AG04449 (cell line): ENCODE measurements at places on chromosomes 2 and 18.

DNA sequence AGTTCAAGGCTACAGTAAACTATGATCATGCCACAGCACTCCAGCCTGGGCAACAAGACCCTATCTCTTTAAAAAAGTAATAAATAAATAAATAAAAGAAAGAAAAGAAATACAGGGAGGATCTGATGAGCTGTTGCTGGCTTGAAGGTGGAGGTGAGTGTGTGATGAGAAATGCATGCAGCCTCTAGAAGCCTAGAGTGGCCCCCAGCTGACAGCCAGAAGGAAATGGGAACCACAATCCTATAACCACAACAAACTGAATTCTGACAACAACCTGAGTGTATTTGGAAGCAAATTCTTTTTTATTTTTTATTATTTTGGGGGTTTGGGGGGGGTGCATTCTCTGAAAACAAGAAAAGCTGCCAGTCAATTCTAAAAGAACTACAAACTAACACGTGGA lies 14.6 kb downstream of the NOL10 start:
- no peak for DNase-seq

- DNase-seq, result no peak
These were observed 2.4 kb downstream of the BOK start for GRCh38 chr2:241560883-241561474.

DNA sequence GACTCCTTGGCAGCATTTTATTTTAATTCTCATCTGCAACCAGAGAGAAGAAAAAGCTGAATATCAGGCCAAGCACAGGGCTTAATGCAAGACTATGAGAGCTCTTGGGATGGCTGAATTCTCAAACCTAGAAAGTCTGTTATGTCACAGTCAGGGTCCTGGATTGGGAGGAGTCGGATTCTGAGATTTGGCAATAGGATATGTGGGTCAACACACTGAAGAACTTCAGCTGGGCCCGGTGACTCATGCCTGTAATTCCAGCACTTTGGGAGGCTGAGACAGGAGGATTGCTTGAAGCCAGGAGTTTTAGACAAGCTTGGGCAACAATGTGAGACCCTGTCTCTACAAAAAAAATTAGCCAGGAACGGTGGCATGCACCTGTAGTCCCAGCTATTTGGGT lies 102.4 kb downstream of the COL3A1 start:
- DNase-seq, result no peak

DNA sequence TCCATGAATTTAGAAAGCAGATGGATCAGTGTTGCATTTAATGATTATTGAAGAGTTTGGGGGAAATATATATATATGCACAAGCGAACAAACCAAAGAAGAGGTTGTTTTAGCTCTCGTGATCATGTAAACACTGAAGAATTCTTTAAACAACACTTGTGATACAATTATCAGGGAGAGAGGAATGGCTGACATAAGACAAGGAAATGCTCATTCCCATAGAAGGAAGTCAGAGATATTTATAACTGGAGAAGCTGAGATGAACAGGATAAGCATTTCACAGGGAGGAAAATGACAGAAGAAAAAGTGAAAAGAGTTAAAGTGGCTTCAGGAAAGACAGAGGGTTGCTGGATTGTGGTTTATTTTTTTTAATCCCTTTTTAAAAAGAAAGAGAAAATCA lies 10.6 kb upstream of the COL6A3 start:
- DNase-seq, result no peak

GRCh38 chr2:765369-765768 lies 88.2 kb upstream of the TMEM18 start:
- no peak for DNase-seq

GRCh38 chr18:73552171-73552570 lies 595.5 kb downstream of the FBXO15 start:
- no peak for DNase-seq

DNA sequence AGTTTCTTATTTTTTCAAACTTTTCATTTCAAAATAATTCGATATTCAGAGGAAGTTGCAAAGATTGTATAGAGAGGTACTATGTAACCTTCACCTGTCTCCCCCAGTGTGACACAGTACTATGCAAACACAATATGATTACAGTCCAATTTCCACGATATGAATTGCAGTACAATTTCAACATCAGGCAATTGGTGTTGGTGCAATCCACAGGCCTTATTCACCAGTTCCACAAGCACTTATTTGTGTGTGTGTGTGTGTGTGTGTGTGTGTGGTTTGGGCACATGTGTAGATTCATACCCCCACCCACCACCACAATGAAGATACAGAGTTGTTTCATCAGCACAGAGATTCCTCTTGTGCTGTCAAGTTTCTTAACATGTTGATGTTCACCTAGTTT lies 69.7 kb upstream of the ARL4C start:
- no peak for DNase-seq

DNA sequence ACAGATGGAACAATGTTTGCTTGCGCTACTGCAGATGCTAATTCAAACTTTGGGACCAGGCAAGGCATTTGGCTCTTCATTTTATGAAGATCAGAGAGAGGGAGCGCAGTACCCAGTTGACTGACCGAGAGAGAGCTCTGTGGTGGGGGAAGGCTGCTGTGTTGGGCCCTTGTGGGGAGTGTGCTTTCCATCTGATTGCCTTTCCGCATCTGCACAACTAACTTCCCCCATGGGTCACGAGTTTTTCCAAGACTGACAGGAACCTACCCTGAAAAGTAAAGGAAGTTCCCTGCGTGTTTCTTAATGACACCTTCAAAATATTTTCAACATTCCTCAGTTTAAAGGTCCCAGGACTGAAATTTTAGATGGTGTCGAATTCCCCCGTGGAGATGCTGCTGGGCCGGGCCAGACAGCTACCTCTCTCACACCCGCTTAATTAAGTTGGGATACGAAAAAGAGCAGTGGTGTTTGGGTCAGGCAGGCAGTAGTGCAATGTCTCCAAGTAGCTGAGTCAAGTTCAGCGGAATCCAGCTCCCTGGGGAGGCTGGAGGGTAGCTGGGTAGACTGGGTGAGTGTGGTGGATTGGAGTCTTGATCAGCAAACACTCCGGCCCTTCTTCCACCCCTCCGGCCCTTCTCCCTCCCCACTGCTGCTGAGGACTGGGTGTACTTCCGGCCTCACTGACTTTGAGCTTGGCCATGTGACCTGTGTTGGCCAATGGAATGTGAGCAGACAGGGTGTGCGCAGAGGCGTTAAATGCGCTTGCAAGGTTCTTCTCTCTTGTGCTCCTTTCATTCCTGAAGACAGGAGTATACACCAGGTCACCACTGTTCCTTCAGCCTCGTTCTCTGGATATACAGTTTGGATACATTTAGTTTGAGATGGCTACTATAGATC lies 2.3 kb upstream of the ARHGAP25 start:
- no peak for DNase-seq

- DNase-seq, result no peak
These were observed 130.6 kb upstream of the MC4R start for GRCh38 chr18:60503199-60503598.

DNA sequence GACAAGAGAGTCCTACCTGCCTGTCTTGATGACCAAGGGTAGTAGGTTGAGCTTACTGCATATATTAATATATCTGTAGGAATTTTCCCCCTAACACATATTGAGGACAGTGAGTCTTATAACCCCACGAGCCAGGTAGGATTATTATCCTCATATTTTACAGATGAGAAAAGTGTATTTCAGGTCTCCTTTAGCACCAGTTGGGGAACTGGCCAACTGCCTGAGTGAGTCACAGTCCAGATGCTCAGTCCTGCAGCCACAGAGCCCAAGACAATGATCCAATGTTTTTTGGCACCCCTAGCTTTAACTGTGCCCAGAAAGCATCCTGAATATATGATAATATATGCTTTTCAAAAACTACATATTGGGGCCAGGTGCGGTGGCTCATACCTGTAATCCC lies 30.8 kb upstream of the GLS start:
- no peak for DNase-seq

DNA sequence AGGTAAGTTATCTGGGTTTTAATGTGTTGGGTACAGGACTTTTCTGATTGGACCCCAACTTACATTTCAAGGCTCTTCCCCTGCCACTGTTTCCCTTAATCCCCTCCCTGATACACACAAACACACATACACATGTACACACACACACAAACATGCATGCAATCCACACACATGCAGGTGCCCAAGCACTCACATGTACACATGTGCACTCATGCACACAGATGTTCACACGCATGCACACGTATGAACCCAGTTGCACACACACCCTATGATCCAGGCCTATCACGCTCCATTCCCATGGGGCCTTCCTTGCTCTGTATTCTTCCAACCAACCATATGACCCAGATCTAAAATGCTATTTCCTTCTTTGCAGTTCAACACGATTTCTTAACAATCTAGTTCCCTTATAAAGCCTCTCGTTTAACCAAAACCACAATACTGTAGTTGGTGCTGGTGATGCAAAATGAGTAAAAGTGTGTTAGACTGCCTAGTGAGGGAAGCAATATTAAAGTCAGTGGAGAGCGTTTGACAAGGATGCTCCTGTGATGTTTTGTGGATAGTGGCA lies 11.1 kb downstream of the SERPINB8 start:
- no peak for DNase-seq

- DNase-seq, result no peak
These were observed 141.5 kb upstream of the HAAO start for GRCh38 chr2:42933824-42934254.

GRCh38 chr18:6004119-6004518 lies 108.8 kb upstream of the TMEM200C start:
- no peak for DNase-seq

GRCh38 chr2:3481736-3482362 lies 37.5 kb downstream of the ADI1 start:
- DNase-seq, result no peak

DNA sequence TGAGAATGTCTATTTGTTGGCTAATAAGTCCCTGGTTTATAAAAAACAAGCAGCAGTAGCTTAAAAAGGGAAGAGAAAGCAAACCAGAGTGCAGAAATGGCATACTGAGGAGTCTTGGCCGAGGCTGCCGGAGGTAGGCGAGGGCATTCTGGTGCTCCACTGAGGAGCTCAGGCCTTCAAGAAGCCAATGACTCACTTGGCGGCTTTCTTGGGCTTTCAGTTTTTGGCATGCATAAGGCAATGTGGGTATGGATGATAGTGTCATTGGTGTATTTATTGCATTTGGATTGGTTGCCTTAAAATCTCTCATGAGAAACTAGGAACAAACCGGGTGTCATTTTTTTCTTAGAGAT lies 119.6 kb upstream of the ARL5A start:
- no peak for DNase-seq

GRCh38 chr18:7017013-7017412 lies 100.6 kb downstream of the LAMA1 start:
- no peak for DNase-seq

- DNase-seq, result no peak
These were observed 95.2 kb upstream of the SCG2 start for GRCh38 chr2:223697316-223697891.

- DNase-seq, result no peak
These were observed 67.4 kb downstream of the MOGAT1 start for GRCh38 chr2:222738809-222739208.

GRCh38 chr18:79396431-79397246 lies 909 bp downstream of the NFATC1 start:
- DNase-seq, result no peak

DNA sequence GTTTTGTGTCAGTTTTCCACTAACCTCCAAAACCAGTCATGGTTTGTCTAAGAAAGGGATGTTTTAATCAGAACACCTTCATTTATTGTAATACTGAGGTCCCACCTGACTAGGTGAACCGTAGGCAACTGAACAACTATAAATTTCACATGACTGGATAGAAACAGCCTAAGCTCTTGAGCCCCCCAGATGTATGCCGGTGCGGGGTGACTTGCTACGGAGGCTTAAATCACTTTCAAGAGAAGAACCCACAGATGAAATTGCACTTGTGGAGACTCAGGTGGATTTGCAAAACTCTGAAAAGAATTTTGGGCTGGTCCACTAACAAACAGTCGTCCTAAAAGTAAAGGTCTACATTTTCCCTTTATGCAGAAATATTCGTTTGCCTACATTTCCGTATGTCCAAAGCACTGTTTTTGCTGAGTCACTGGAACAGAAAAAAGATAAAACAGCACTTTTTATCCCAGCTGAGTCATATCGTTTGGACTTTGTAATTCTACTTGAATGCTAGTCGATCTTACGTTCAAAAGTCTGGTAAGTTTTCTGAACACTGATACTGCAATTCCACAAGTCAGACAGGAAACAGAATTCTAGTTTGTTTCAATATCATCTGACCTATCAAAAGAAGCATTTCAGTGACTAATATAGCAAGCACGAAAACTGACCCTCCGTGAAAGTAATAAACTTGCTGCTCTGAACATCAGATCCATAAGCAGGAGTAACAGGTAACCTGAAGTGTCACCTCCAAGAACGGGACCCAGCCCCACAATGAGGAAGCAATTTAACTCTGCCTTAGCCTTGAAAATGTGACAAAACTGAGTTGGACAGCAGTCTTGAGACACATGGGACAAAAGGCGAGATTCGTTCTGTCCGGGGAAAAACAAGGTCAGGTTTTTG lies 18.1 kb downstream of the ZNF516 start:
- peak; percentile 85 for DNase-seq

DNA sequence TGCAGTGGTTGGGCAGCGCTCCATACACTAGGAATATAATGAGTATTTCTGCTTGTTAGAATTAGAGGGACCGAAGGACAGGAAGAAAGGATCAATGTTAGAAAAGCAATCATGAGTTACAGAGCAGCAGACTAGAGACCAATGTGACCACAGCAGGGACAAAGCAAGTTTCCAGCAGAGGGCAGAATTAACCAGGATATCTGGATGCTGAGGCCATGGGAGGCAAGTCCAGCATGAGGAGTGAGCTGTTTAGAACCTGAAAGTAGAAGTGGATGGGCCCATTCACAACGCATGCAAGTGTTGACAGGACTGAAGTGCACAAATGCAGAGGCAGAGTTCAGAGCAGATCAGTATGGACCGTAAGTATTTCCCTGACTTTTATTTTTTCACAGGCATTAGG lies 910.4 kb upstream of the GYPC start:
- DNase-seq, result no peak

GRCh38 chr2:23508066-23508390 lies 123.0 kb downstream of the KLHL29 start:
- no peak for DNase-seq

- no peak for DNase-seq
These were observed 321.8 kb downstream of the ZEB2 start for GRCh38 chr2:144198116-144198515.

GRCh38 chr2:231384109-231384435 lies 11.4 kb upstream of the B3GNT7 start:
- DNase-seq, result no peak

DNA sequence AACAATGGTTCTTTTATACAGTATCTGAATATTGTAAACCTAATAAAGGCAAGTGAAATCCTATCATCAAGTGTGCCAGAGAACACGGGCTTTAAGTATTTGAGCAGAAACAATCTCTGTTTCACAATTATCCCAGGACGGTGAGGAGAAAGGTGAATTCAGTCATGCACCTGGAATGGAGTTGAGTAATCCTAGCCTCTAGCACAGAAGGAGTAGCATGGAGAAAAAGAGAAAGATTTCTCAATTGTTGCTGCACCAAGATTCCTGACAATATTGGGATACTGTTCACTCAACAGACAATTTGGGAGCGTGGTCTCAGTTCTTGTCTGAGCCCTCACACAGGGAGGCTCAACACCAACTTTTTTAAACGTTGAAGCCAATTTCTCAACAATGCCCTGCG lies 510.6 kb downstream of the SOX11 start:
- DNase-seq, result no peak

GRCh38 chr2:8368463-8368862 lies 313.4 kb upstream of the ID2 start:
- DNase-seq, result no peak

GRCh38 chr2:34104601-34105000 lies 505.5 kb upstream of the FAM98A start:
- DNase-seq, result no peak

GRCh38 chr18:80033181-80034067 lies 810 bp upstream of the RBFA start:
- DNase-seq, result no peak

- no peak for DNase-seq
These were observed 26.7 kb downstream of the GPC1 start for GRCh38 chr2:240462073-240462706.
